BJ (cell line): ENCODE measurements at places on chromosomes 2 and 18.

DNA sequence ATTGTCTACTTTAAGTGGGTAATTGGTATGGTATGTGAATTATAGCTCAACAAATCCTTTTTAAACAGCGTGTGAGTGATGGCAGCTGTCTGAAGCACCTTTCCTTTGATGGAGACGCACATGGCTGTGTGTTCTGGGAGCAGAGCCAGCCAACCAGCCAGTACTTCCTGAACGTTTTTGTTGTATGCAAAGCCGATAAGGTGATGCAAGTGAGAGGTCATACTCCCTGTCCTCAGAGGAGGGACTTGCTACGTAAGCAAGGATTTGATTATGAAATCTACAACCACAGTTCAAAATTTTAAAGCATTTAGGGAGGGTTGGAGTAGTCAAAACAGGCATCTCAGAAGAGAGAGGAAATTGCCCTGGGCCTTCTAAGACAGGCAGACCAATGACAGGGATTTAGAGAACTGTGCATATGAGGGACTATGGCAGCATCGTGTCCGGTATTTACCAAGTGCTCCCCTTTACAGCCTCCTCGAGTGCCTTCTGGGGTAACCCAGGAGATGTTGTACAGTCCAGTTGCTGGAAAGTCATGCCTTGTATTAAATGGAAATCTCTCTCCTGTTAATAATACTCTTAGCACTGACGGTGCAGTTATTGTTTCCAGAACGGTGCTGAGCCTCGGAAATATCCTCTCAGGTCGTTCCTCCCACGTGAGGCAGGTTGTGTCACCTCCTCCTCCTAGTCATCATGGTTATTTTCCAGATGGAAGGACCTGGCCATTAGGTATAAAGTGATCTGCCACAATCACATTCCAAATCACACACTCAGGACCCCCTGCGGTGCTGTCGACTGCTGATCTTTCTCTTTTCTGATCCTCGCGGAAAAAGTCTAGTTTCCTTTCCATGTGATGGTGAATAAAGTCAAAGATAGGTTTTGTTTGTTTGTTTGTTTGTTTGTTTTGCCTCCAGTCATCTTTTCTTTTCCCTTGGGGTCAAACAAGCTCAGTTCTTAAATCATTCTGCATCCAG is 28.4 kb downstream of the ARHGEF4 start:
- DNase-seq = no peak

GRCh38 chr2:55519938-55520885 is 694 bp downstream of the CFAP36 start:
- no peak for DNase-seq

- no peak for DNase-seq
Observed at GRCh38 chr2:169129703-169130243, 60.4 kb downstream of the DHRS9 start.

DNA sequence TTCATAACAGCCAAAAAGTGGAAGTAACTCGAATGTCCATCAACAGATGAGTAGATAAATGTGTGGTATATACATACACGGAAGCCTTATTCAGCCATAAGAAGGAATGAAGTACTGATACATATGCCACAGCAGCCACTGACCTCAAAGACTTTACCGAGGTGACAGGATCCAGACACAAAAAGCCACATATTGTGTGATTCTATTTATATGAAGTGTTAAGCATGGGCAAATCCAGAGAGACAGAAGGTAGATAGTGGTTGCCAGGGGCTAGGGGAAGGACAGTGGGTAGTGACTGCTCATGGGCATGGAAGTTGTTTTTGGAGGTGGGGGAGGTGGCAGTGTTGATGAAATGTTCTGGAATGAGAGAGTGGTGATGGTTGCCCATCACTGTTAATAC is 33.9 kb downstream of the ZAP70 start:
- DNase-seq = no peak

DNA sequence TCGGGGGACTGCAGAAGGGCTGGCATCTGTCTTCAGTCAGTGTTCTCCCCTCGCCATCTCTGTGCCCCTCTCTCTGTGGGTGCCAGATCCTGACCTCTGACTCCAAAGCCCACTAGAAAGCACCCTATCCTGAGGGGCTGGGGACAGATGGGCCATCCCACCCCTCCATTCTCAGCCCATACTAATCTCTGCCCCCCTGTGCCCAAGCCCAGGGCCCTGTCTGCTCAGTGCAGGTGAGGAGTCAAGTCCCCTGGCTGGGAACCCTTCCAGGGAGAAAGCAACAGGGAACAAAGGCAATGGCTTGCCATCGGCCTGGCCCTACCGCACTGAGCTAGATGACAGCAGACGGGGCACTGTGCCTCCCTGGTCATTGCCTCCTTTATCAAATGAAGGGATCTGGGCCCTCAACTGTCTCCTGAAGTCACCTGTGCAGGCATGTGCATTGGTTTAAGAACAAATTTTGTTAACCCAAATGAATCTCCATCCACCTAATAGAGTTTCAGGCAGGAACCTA is 42.7 kb upstream of the ID2 start:
- no peak for DNase-seq

DNA sequence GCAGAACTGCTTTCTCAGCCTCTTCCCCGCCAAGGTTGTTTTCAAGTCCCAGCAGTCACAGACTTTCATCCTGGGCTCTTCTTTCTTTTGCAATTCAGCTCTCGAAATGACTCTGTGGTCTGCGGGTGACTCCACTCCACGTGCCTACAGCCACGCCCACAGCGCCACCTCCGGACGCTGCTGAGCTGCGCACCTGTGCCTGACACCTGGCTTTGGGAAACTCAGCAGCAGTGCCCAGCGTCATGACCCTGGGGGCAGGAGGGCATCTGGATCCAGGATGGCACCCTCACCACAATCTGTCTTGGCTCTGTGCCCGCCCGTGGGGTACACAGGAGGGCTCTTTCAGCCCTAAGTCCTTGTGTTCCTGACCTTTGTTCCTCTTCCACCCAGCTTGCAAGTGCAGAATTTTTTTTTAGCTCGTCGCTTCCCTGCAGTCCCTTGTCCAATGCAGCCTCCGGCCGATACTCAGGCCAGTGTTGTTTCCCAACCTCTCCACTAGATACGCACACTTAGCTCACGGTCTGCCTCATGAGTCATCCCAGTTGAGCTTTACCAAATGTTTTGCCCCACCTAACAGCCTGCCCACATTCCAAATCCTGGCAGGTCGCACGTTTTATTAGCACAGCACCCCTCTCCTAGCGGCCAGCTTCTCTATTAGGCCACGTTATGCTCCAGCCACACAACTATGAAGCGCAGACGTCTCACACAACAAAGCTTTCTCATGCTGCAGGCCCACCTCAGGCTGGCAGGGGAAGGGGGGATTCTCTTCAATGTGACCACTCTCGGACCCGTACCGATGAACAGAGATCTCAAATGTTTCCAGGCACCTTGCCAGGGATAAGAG is 6.5 kb upstream of the CAPN10 start:
- DNase-seq = peak; percentile 77

DNA sequence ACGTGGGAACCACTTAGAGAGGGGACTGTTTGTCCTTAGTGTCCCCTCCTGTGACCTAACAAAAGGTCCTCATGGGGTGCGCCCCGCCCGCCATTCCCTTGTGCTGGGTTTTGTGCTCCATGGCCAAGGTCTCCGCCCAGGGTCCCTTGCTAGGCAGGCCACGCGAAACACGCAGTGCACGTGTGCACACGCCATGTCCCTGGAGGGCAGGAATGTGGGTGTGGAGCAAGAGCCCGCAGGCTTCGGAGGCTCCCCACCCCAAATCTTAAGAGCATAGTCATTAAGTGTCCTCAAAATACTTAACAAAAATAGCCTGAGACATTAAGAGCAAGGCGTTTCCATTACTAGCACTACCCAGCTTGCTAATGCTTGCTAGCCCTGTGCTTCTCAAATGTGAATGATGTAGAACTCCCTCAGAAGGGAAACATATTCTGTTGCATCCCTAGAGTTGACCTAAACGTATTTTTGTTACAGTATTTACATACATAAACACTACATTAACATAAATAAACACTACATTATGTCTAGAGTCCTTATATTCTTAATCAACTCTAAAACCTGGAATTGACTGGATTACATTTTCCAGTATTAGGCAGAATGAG is 117.6 kb upstream of the APCDD1 start:
- no peak for DNase-seq

- DNase-seq = no peak
Observed at GRCh38 chr2:220533485-220533884, 906.1 kb downstream of the SLC4A3 start.

- DNase-seq = no peak
Observed at GRCh38 chr18:45806226-45806625, 19.2 kb upstream of the SIGLEC15 start.

- DNase-seq = no peak
Observed at GRCh38 chr2:227219312-227220105, 55.1 kb downstream of the COL4A3 start.

DNA sequence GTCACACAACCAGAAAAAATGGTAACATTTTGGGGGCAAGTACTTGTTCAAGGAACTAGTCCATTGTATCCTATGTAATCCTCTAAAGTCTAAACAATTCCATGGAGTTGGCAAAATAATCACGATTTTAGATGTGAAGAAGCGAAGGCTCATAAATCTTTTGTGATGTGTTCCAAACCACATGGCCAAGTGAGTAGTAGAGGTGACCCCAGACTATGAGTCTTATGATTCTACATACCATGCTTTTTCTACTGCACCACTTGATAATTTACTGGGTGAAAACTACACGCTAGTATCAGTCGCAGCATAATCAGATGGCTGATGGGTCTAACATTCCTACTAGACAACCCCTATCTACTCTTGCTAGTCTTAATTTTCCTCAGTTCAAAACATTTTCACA is 371.4 kb downstream of the OSR1 start:
- DNase-seq = no peak

DNA sequence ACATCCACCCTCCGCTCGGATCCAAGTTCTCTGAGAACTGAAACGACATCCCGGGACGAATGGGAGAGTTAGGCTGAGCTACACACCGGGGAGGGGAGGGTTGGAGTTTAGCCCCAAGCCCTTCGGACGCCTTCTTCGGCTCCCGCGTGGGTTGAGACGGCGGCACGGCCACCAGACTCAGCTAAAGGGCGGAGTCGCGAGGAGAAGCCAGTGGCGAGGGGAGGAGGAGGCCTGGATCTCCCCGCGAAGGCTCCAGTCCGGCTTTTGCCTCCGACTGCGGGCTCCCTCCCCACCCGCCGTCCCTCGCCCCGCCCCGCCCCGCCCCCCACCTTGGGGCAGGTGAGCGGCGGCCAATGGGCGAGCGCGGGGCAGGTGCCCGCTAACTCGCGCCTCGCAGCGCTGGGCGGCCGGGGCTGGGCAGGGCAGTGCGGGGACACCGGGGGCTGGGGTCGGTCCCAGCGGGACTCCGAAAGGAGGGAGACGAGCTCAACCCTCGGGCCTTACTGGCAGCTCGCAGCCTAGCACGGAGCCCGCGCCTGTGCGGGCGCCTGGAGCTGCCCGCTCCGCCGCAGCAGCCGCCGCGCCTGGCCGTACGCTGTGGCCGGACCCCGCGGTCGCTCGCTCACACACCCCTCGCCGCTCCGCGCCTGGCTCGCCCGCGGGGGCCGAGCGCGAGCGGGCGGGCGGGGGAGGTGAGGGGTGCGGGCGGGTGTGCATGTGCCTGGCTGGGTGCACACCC is at the start of gene EMX1:
EMX1 (plus strand) TSS at position 382 of the 739 bp plus-strand sequence; CDS start at position 716, 334 bp downstream.
- DNase-seq = no peak

GRCh38 chr2:96324721-96325040 is 436 bp upstream of the ITPRIPL1 start:
- DNase-seq = no peak

GRCh38 chr2:43083710-43084698 is 142.4 kb downstream of the ZFP36L2 start:
- DNase-seq = peak; percentile 59

DNA sequence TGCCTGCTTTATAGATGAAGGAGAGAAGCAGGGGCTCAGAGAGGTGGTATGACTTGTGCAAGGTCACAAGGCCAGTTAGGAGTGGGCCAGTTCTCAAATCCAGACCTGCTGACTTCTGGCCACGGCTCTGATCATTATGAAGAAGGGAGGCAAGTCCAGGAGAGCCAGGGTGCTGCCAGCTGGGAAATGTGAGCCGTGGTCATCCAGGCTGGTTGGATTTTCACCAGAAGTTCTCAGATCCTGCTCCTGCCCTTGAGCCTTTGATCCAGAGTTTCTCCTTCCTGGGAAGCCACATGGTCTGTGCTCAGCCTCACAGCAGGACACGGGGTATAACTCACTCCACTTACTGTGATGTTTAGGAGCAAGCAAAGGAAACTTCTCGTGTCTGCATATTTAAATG is 239.9 kb downstream of the KLHL29 start:
- no peak for DNase-seq

DNA sequence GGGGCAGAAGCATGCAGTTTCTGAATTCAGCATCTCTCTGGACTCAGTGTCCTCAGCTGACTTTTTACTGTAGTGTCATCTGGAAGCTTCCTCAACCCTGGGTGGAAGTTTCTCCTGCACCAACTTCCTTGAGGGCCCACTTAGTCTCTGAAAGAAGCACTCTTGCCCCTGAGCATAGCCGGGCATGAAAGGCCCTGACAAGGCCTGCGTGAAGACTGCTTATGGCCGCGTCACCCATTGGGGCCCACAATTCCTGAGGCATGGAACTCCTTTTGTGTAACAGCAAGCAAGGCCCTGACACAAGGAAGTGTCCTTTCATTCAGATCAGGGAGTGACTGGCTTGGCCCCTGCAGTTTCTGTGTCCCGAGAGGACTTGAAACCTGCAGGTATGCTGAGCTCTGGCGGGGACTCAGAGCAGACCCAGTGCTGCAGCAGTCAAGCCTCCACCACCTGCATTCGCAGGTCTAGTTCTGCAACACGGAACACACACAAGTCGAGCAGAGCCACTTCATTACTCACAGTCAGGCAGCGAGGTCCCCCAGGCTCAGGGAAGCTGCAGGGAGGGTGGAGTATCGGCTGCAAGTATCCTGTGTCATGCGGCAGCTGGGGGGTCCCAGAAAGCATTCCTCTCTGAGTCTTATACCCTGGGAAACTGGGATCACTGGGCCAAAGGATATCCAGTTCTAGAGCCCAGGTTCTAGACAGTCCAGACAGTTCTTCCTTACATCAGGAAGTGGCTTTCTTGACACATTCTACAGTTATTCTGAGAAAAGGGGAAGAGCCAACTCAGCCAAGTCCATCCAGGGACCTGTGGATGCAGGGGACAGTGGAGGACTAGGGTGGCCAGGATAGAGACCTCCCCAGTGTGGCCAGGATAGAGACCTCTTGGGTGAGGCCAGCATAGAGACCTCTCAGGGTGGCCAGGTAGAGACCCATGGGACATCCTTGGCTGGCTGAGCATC is 35.6 kb upstream of the PRLH start:
- DNase-seq = no peak

DNA sequence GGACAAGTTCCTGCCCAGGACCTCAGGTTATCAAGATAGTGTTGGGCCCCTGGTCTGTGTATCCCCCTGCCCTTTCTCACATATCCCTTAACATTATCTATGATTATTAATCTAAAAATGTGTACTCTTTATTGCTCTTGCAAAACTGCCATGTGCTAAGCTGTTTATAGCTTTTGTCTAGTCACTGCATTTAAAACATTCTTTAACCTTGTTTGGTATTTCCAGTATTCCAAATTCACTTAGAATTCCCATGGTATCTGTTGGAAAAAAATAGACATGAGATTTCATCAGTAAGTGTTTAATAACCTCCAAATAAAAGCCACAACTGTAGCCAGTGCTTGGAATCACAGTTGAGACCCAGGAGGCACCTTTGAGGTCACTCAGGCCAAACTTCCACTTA is 16.2 kb upstream of the GLS start:
- peak; percentile 83 for DNase-seq
